Left colon (tissue), 2 donors: ENCODE measurements at places on chromosomes 2 and 18. TPM values are rescaled to one million over a fixed set of nuclear protein-coding genes. Genes with fewer than 3 reads are reported as not detected.

Gene CNDP1
- total RNA-seq: not detected

Gene AKAIN1
- not detected for total RNA-seq

Gene UBE2E3
- total RNA-seq: 62.5 TPM

Gene GREB1
- 0.85 TPM for total RNA-seq

Gene C2orf68
- total RNA-seq: 44.7 TPM

Gene C2orf66
- not detected for total RNA-seq

Gene OTOS
- not detected for total RNA-seq

Gene CAPN14
- 0.09 TPM for total RNA-seq

Gene SPATS2L
- 240 TPM for total RNA-seq

Gene COL4A4
- 2.0 TPM for total RNA-seq

Gene GPR35
- 84.3 TPM for total RNA-seq

Gene AMER3
- total RNA-seq: 0.40 TPM

Gene STK36
- total RNA-seq: 25.6 TPM

Gene ALPG
- 1.8 TPM for total RNA-seq

Gene B3GNT2
- total RNA-seq: 27.6 TPM

Gene ZC3H15
- total RNA-seq: 48.5 TPM

Gene CENPO
- total RNA-seq: 9.8 TPM

Gene FSIP2
- total RNA-seq: 17.2 TPM

Gene TXNL1
- total RNA-seq: 53.3 TPM

Gene NCKAP1
- total RNA-seq: 108 TPM

Gene KIAA2012
- 0.11 TPM for total RNA-seq

Gene ELOA2
- total RNA-seq: not detected

Gene PKDCC
- total RNA-seq: 74.0 TPM

Gene C2orf81
- total RNA-seq: 1.7 TPM

Gene M1AP
- 0.56 TPM for total RNA-seq

Gene SERPINB4
- total RNA-seq: not detected

Gene APCDD1
- 5.2 TPM for total RNA-seq

Gene HTRA2
- 22.3 TPM for total RNA-seq

Gene PID1
- 39.2 TPM for total RNA-seq

Gene GNLY
- total RNA-seq: 11.8 TPM

Gene NBEAL1
- 89.1 TPM for total RNA-seq
